Uterus (tissue), 4 donors: ENCODE measurements at places on chromosomes 12 and 14. TPM values are rescaled to one million over a fixed set of nuclear protein-coding genes. Genes with fewer than 3 reads are reported as not detected.

- DNase-seq: no peak
- no peaks in the 10 kb centered on the region for H3K36me3 ChIP-seq
- no peak overlapping the region for H3K27ac ChIP-seq
- no peaks in the 10 kb centered on the region for H3K4me1 ChIP-seq
- H3K27me3 ChIP-seq: no peaks in the 10 kb centered on the region
Observed at GRCh38 chr14:70121521-70121920, 67.2 kb downstream of the SLC8A3 start.

- H3K4me1 ChIP-seq: no peaks in the 10 kb centered on the region
- no peaks in the 10 kb centered on the region for H3K27me3 ChIP-seq
- H3K36me3 ChIP-seq: no peaks in the 10 kb centered on the region
- DNase-seq: no peak
Observed at GRCh38 chr14:96953875-96954185, 156.6 kb downstream of the VRK1 start.

GRCh38 chr14:77105145-77105939 lies 7.3 kb downstream of the CIPC start:
- peaks cover 10% of the 10 kb centered on the region for H3K4me1 ChIP-seq
- H3K27me3 ChIP-seq: no peaks in the 10 kb centered on the region
- H3K4me3 ChIP-seq: no peak overlapping the region
- no peaks in the 10 kb centered on the region for H3K36me3 ChIP-seq

Gene TCL1B
- not detected for total RNA-seq

Gene MYO1A
- total RNA-seq: not detected
